Mucosa of descending colon (tissue), 3 donors: ENCODE measurements at places on chromosomes 7 and 10.

DNA sequence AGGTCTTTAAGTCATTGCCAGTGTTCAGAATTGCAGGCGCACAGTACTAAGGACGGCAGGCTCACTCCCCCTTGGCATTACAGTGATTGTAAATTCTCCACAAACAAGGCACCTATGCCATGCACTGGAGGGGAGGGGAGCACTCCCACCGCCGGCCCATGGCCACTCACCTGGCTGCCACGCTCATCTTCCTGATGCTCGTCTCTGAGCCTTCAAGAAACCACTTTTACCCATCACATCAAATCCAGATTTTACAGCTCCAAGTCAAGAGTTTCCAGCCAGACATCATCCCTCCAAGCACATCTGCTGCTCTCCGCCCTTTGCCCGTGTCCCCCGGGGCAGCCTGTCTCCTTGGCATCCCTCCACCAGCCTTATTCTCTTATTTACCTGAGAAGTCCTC, 350.2 kb upstream of the SHH start:
- DNase-seq = no peak

DNA sequence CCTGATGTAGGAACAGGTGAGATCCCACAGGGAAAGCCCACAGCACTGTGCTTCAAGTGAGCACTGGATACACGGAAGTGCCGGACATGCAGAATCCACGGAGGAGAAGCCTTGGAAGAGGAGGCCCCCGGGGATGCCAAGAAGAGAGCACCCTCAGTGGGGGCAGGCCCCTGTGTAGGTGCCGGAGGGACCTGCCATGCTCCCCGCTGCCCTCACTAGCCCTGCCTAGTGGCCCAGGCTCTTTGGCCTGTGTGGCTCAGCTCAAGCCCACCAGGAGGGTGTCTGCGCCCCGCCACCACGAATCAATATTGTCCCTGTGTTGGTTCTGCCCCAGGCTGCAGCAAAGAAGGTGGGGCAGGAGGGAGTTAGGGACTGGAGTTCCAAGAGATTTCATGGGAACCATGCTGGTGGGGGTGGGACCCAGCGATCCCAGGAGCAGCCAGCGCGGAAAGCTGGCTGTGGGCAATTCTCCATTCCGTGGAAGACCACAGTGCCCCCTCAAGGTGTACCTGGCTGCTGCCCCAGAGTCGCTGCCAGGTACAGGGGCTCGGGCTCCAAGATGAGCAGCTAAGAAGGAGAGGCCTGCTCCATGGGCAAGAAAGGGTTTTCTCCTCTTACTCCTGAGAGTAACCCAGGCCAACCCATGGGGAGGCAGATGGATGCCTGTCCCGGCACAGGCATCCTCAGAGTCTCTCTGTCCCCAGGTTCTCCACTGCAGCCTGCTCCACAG, 34.9 kb upstream of the LEP start:
- DNase-seq = no peak

DNA sequence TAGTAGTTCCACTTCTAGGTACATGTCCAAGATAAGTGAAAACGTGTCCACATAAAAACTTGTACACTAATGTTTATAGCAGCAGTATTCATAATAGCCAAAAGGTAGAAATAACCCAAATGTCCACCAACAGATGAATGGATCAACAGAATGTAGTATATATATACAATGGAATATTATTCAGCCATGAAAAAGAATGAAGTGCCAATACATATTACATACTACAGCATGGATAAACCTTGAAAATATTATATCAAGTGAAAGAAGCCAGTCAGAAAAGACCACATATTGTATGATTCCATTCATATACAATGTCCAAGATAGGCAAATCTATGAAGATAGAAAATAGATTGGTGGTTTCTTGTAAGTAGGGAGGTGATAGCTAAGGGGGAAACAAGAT, 47.8 kb upstream of the WASL start:
- DNase-seq = no peak

- no peak for DNase-seq
These were observed 12.5 kb upstream of the TSPAN15 start for GRCh38 chr10:69438536-69439349.

- DNase-seq = peak; percentile 82
These were observed 424 bp downstream of the EGFR start for GRCh38 chr7:55019191-55019690.

- DNase-seq = no peak
These were observed 82.1 kb downstream of the ZRANB1 start for GRCh38 chr10:125023862-125024496.

- peak; percentile 49 for DNase-seq
These were observed 76.7 kb downstream of the ETV1 start for GRCh38 chr7:13912715-13913278.

GRCh38 chr7:94451187-94451586, 56.5 kb downstream of the COL1A2 start:
- no peak for DNase-seq

DNA sequence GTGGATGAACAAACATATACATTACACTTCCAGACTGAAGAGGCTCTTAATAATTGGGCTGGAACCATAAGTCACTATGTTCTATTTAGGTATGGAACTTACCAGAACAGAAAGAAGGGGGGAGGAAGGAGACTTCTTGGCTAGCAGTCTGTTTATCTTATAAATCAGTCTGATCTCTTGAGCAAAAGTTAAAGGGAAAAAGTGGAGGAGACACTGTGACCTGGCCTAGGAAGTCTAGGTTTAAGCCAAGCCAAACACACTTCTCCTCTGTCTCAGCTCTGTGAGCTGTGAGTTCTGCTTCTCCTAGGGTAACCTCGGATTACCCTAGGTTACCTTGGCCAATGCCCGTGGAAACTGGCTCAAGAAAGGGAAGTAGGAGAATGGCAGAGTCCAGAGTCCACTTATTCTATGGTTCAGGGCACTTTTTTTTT, 95.2 kb downstream of the PFKFB3 start:
- no peak for DNase-seq

- DNase-seq = no peak
These were observed 206.6 kb downstream of the TNS3 start for GRCh38 chr7:47375121-47375938.

GRCh38 chr10:89518108-89518507, 17.3 kb downstream of the SLC16A12 start:
- DNase-seq = no peak

GRCh38 chr10:84214046-84214572, 11.2 kb downstream of the LRIT2 start:
- no peak for DNase-seq

- no peak for DNase-seq
These were observed 80.0 kb upstream of the INSIG1 start for GRCh38 chr7:155217634-155218033.

DNA sequence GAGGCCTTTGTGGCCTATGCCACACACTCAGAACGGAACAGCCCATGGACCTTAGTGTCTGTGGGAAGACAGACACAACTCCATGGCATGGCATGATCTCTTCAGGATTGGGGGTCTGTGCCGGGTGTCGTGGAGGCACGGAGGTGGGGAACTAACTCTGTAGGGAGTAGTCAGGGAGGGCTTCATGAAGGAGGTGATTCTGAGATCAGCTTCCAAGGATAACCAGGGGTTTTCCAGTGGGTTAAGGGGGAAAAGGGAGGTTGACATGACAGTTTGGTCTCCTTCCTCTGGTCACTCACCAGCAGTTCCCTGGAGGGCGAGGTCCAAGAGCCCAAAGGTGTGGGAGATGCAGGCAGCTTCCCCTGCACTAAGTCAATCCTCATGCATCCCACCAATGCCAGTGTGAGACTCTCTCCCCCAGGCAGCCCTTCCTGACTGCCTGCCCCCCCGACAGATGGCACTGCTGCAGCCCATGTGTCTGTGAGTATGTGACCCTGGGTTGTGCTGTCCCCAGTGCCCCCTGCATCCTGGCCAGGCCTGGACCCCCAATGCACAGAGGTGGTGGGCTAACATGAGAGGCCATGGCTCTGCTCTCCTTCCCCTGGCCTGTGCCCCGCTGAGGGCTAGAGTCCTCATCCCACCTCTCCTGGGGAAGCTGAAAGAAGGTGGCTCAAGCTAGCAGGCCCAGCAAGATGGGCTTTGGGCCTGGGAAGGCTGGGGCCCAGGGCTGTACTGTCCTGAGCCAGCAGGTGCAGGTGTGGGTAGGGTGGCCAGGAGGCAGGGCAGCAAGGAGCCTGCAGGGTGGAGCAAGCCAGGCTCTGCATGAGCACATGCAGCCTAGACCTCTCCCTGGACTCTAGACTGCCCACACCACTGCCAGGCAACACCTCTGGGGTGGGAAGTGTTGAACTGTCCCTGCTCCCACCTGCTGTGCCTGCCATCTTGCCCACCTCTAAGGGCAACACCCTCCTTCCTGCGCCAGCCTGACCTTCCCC, 39.7 kb downstream of the RASGEF1A start:
- peak; percentile 14 for DNase-seq

GRCh38 chr10:31424473-31424872, 105.5 kb downstream of the ZEB1 start:
- no peak for DNase-seq

GRCh38 chr10:29651767-29652166, 17.0 kb upstream of the SVIL start:
- DNase-seq = no peak

- DNase-seq = no peak
These were observed 16.1 kb downstream of the COL28A1 start for GRCh38 chr7:7519528-7519927.

GRCh38 chr7:42574685-42575084, 337.2 kb downstream of the C7orf25 start:
- no peak for DNase-seq

- no peak for DNase-seq
These were observed 94.8 kb downstream of the PFKFB3 start for GRCh38 chr10:6297522-6297921.

DNA sequence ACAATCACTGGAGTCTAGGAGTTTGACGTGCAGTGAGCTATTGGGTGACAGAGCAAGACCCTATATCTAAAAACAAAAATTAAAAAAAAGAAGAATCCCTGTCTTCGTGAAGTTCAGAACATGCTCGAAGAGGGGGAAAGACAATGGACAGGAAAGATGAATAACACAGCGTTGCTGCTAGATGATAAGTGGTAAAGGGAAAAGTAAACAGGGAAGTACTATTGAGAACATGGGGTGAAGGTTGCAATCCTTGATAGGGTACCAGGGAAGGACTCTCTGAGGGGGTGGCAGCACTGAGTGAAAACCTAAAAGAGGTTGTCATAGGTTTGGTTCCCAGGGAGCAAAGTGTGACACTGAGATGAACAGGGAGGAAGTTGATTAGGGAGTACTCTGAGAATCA, 2.8 kb upstream of the ABRAXAS2 start:
- no peak for DNase-seq

DNA sequence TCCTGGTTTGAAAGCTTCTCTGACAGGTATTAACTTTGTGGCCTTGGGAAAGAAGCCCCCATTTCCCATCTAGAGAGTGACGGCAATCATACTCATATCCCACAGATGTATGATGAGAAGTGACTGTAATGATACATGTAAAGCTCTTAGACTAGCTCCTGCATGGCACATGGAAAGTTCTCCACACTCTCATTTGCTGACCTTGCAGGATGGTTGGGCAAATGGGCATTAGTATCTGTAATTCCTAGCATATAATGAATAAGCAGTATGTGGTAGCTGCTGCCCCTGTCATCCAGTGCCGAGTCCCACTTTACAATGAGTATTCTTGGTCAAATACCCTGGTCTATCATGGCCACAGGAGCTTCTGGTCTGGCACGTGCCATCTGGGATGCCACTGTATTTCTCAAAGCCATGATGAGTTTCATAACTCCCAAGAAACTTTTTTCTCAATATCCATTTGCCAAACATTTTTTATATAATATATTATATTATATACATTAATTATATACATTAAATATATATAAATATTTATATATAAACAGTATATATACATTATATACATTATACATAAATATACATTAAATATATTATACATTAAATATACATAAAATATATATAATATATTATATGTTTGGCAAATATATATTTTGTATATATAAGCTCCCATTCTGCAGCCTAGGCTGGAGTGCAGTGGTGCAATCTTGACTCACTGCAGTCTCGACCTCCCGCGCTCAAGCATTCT, 106.5 kb upstream of the FZD1 start:
- no peak for DNase-seq

GRCh38 chr10:1215862-1216573, 159.8 kb downstream of the WDR37 start:
- DNase-seq = no peak

DNA sequence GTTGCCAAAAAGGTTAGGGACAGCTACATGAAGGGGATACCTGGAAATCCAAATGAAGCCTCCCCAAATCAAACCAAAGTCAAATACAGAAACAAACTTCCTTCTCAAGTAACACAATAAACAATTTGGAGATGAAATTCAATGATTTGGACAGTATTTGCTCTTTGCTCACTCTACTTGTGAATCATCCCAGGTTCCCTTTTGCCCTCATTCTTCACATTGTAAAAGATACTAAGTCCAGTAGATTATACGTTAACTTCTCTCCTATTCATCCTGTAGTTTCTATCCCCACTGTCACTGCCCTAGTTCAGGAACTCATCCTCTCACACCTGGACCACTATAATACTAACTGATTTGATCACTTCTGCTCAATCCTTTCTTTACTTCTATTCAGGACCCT, 28.3 kb downstream of the FZD1 start:
- no peak for DNase-seq

- no peak for DNase-seq
These were observed 78.1 kb downstream of the CALN1 start for GRCh38 chr7:72334066-72334465.

- DNase-seq = no peak
These were observed 95.3 kb downstream of the CUX1 start for GRCh38 chr7:101912716-101913110.

GRCh38 chr10:36366065-36366464, 724.0 kb upstream of the FZD8 start:
- no peak for DNase-seq

GRCh38 chr7:1059200-1060091, 15.1 kb downstream of the GPR146 start:
- no peak for DNase-seq
